ENCODE measurements at places on chromosomes 2 and 18.

GRCh38 chr2:203870941-203871340, 3.4 kb downstream of the CTLA4 start:
- no peak for DNase-seq

DNA sequence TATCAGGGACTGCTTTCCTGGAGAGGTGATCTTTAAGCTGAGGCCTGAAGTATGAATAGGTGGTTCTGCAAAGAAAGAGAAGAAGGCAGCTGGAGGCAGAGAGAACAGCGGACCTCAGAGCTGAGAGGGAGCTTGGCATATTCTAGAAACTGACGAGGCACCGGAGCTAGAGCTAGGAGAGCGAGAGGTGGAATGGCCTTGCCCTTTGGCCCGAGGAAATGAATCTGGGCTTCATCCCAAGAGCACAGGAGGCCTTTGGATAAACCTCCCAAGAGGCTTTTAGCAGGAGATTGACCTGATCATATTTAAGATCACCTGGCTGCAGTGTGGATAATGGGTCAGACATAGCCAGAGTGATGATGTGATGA, 7.9 kb downstream of the DYSF start:
- no peak for DNase-seq

DNA sequence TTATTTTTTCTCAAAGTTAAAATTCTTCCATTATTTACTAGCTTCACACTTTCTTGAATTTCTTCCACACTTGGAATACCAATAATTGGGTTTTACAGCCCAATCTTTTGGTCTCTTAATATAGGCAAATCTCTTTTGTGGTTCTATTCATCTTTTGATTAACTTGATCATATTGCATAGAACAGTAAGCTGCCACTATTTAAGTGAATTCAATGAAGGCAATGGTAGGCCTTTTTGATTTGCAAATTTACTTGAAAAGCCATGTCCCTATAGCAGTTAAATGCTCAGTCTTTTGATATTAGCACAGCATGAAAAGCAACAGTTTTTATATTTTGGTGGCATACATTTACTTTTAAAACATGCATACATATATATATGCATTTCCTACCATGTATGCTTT, 20.2 kb upstream of the DYNC1I2 start:
- no peak for DNase-seq

DNA sequence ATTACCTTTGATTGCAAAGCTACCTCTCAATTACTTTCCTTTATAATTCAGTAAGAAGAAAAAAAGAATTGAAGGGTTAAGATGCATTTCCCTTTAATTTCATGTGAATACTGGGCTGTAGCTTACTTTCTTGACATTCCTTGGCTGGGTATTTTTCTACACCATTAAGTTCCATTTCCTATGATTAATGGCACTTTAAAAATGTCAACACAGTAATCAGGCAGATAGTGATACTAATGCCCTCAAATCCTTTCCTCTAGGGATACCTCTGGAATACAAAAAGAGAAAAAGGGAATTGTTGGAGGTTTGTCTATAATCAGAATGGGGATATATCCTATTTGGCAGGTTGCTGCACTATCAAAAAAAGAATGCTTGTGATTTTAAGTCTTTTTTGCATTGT, 216.9 kb downstream of the SRBD1 start:
- DNase-seq, result no peak

DNA sequence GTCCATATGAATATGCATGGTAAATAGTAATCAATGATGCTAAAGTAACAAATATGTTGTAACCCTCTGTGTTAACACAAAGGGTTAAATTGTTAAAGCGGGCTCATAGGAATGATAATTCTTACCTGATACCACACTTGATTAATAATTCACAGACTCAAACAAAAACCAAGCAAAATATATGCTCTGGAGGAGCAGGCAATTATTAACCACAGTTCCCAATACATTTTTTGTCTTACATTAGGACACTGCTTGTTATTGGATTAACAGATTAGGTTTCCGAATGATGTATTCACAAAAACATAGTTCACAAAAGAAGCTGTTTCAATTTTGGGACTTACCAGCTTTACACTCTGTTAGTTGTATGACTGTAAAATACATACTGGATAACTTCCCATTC, 300.9 kb upstream of the LRRTM4 start:
- DNase-seq, result no peak

GRCh38 chr18:54232485-54233227, 8.2 kb upstream of the MBD2 start:
- DNase-seq, result no peak

DNA sequence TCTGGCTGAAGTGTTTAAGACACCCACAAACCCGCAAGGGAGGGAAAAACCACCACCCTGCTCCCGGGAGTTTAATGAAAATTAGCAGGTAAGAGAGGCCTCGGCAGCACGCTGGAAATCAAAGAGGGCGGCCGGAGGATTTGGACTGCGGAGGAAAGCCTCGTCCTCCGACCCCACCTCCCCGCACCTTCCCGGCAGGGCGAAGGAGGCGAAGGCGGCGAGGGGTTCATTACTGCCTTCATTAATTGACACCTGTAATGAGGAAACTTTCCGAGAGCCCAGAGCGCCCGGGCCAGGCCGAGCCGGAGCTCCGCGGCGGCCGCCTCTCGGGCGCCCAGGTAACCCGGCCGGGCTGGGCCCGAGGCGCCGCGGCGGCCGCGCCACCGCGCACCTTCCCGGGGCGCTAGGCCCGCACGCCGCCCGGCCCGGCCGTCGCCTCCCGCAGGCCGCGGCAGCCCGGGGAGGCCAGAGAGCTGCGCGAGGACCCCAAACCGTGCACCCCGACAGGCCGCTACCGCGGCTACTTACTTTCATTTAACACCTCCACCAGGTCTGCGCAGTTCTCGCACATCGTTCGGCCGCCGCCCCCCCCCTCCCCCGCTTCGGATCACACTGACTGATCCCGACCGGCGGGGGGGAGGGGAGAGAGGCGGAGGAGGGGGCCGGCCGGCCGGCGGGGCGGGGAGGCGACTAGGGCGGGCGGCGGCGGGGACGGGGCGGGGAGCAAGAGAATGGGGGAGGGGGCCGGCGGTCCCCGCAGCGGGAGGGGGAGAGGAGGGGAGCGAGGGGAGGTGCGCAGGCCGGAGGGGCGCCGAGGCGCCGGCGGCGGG, 550 bp downstream of the USP34 start:
- DNase-seq, result no peak

GRCh38 chr18:74479486-74480148, 16.5 kb upstream of the CNDP2 start:
- no peak for DNase-seq

- no peak for DNase-seq
Measured at GRCh38 chr18:44609181-44609941, 71.3 kb upstream of the SETBP1 start.

DNA sequence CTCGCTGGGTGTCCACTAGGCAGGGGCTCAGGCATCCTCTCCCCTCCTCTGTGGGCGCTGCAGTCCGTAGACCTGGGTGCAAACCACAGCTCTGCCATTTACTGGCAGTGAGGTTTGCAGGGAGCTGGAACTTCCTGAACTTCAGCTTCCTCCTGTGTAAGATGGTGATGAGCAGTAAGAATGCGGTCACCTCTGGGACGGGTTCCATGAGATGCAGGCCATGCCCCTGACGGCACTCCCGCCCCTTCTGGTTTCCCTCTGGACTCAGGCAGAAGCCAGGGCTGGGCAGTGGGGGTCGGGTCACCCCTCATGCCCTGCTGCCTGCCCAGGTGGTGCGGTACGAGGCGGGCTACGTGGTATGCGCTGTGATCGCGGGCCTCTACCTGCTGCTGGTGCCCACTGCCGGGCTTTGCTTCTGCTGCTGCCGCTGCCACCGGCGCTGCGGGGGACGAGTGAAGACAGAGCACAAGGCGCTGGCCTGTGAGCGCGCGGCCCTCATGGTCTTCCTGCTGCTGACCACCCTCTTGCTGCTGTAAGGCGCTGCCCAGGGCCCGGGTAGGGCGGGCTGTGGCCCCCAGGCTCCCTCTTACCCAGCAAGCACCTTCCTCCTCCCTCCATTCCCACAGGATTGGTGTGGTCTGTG, 1.5 kb downstream of the PROM2 start:
- DNase-seq, result peak; percentile 77

GRCh38 chr2:75276093-75277029, 77.0 kb upstream of the TACR1 start:
- DNase-seq, result no peak

- DNase-seq, result no peak
Measured at GRCh38 chr2:28544922-28545589, 49.2 kb downstream of the PLB1 start.

GRCh38 chr18:8703092-8703709, 2.2 kb upstream of the MTCL1 start:
- DNase-seq, result no peak

- no peak for DNase-seq
Measured at GRCh38 chr2:215517391-215517790, 81.5 kb upstream of the FN1 start.

- no peak for DNase-seq
Measured at GRCh38 chr2:168561991-168562390, 105.9 kb downstream of the CERS6 start.

GRCh38 chr2:209977386-209978239, 24.8 kb upstream of the RPE start:
- DNase-seq, result no peak

DNA sequence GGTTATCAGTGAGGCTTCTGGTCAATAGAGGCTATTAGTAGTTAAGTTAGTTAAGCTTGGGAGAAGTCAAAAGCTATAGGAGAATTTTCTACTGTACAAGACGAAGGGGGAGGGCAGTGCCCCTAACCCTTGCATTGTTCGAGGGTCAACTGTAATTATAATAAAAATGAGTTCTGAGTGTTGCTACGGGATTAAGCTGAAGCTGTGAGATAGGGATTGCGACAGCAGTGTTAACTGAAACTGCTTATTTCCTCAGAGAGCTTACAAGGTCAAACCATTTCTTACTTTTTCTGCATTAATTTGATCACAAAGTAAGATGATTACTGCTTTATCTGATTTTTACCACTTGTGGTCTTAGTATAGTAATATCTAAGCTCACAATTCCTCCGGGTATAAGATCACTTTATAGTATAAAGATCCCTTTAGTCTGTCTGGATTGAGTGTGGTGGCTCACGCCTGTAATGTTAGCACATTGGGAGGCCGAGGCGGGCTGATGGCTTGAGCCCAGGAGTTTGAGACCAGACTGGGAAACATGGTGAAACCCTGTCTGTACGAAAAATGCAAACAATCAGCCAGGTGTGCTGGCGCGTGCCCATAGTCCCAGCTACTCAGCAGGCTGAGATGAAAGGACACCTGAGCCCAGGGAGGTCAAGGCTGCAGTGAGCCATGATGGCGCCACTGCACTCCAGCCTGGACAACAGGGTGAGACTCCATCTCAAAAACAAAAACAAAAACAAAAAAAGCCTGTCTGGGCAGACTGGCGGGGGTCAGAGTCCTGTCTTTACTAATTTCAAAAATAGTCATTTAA, 119.5 kb upstream of the TLK1 start:
- no peak for DNase-seq

- no peak for DNase-seq
Measured at GRCh38 chr2:202723746-202724145, 89.0 kb downstream of the FAM117B start.

- DNase-seq, result peak; percentile 47
Measured at GRCh38 chr2:100427627-100428258, 10.3 kb upstream of the CHST10 start.

GRCh38 chr18:76839086-76839794, 16.9 kb downstream of the ZNF236 start:
- DNase-seq, result no peak

- no peak for DNase-seq
Measured at GRCh38 chr2:112920923-112921532, 10.1 kb downstream of the IL37 start.

DNA sequence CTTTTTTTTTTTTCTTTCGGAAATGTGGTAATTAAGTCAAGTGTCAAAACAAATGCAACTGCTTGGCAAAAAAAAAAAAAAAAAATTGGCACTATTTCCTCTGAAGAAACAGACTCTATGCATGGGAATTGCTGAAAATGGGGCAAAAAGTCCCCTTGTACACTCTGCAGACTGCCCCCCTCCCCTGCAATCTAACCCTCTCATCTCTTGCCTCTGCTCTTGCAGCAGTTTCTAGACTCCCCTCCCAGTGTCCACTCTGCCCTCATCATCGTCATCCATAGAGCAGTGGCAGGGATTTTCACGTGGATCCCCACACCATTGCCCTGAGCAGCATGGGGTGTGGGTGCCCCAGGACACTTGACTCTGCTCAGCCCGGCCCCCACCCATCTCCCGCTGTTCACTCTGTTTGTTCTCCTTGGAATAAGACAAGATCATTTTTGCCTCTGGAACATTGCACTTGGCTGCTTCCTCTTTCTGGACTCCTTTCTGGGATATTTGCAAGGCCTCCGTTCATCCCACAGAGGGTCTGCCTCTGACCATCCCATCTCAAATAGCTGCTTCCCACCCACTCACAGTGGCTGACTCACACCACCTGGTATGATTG, 213.9 kb downstream of the ACKR3 start:
- DNase-seq, result no peak

- no peak for DNase-seq
Measured at GRCh38 chr18:75346671-75347070, 80.8 kb downstream of the SMIM21 start.

DNA sequence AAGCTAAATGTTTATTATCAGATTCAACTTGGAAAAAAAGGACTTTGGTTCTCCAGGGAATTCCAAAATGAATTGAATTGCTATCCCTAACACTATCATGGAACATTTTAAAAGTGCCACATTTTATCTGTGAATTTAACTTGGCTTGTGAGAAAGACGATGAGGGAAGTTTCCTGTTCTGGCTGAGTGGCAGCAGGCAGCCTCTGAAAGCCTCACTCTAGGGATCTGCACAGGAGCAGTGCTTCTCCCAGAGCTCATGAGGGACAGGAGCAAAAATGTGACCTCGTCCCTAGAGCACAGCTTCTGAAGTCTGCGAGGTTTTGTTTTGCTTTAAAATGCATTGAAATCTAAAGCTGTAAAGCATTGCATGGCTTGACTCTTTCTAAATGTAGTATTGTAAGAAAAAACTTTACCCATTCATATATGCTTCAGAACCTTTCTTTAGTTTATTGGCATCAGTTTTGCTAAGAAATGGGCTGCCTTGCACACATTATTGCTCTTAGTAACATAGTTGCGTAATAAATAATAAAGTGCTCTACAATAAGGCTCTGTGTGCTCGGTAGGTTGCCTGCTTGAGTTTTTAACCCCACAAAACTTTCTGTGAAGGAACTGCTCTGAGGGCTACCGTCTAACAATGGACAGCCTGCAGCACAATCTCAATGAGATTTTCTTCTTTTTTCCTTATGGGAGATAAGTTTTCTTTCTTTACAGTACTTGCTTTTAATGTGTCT, 136.2 kb upstream of the CDCA7 start:
- DNase-seq, result no peak

- no peak for DNase-seq
Measured at GRCh38 chr2:27652790-27653189, 10.6 kb downstream of the SUPT7L start.

GRCh38 chr2:21317131-21317530, 193.4 kb downstream of the TDRD15 start:
- no peak for DNase-seq

- DNase-seq, result no peak
Measured at GRCh38 chr2:231033147-231034132, 3.9 kb upstream of the C2orf72 start.

- DNase-seq, result no peak
Measured at GRCh38 chr2:224954980-224955379, 87.3 kb downstream of the DOCK10 start.

GRCh38 chr18:49241852-49242251, 218.6 kb downstream of the DYM start:
- no peak for DNase-seq

Data from LNCaP clone FGC (cell line).